Fibroblast of skin of left quadriceps (primary cell): ENCODE measurements at places on chromosomes 2 and 18.

DNA sequence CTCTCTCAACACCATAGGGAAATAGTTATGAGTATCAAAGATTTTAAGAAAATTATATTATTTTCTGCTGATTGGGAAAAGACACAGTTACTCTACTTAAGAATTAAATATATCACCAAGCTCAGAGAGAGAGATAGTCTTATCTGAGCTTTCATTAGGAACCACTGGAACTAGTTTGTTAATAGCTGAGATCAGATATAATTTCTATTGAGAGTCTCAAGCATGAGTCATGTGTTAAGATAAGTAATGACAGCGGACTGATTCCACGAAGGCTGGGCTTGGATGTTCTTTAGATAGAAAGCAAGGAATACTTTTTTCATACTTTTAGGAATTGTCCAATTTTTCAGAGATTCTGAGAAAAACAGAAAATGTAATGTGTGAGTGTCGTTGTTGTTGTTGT is 44.4 kb upstream of the RBM44 start:
- no peak for DNase-seq

DNA sequence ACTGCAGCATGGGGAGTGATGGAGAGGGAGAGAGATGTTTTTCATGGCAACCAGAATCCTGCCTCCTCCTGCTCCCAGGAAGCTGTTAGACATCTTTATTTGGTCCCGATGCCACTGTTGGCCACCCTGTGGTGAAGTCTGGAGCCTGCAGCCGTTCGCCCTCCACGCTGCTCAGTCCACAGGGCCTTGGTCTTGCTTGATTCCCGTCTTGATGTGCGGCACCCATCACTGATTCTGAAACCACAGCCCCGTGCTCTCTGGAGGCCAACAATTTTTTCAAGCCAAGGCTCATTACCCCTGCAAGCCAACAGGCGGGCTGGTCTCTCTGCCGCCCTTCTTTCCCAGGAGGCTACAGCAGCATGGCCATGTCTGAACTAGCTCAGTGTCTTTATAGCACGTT is 24.5 kb downstream of the SIGLEC15 start:
- DNase-seq: no peak

- no peak for DNase-seq
Observed at GRCh38 chr18:62399276-62399675, 74.2 kb downstream of the TNFRSF11A start.

DNA sequence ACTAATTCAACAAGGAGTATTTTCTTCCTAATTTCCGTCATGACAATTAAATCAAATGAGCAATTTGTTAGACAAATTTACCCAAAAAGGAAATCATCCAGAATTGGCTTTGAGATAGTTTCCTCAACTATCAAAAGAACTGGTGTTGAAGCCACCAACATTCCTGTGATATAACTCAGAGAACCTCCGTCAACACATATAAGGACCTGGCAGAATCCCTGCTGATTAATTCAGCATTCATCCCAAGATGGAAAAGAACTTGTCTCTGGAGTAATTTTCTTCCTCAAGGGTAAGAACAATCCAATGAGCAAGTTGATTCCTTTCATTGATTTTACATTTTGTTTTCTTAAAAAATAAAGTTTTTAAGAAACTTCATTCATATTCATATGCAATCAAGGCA is 62.0 kb downstream of the MBD2 start:
- peak; percentile 78 for DNase-seq

DNA sequence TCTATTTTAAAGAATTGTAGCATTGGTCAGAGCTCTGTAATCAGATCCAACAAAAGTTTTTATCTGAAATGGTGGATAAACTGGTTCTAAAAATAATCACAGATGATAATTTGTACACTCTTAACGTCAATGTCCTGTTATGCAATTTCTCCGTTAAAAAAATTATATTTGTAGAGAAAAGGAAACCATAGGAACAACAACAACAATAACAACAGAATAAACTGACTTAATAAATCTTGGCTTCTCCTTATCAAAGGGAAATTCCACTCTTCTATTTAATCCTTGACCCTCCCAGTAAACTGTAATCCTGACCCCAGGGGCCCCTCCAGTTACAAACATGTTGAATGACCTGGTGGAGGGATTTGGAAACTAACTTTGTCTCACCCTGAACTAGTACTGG is 78.6 kb upstream of the ZFP36L2 start:
- DNase-seq: no peak

- DNase-seq: no peak
Observed at GRCh38 chr2:228709788-228710371, 528.4 kb upstream of the SPHKAP start.

DNA sequence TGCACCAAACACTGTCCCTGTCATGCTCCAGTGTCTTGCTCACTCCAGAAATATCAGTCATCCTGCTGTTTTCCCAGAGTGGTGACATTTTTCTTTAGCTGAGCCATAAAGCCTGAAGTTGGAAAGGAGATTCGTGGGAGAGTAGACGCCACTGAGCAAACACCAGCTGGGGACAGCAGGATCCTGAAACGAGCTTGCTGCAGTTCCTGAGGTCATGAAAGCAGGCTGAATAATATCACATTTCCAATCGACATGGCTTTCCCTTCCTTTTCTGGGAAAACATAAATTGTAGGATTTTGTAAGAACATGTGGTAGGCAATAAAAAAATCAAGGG is 276.4 kb downstream of the CDCA7 start:
- no peak for DNase-seq

GRCh38 chr2:128727404-128727803 is 408.7 kb upstream of the HS6ST1 start:
- no peak for DNase-seq

DNA sequence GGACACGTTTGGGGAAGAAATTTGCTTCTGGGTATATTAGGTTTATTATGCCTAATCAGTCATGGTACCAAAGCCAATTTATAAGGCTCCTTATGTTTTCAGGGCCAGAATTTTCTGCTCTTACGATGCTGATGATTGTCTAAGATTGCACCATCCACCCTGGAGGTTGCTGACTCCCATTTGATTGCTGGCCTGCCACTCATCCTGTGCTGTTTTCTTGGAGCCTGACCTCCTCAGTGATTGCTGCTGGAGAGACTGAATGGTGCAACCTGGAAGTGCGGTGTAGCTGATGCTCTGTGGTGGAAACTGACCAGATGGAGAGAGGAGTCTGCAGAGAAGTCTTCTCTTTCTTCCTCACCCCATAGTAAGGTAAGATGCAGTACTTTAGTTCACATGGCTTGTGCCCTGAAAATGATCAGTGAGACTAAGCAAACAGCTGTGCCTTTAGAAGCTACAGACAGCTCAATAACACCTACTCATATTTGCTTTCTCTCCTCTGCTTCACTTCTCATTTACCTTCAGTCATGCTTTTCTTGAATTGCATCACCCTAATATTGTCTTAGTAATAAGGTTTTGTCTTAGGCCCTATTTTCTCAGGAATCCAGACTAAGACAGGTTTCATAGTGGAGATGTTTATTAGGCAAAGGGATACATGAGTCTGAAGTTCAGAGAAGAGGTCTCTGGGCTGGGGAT is 17.4 kb downstream of the ZNF24 start:
- DNase-seq: no peak

DNA sequence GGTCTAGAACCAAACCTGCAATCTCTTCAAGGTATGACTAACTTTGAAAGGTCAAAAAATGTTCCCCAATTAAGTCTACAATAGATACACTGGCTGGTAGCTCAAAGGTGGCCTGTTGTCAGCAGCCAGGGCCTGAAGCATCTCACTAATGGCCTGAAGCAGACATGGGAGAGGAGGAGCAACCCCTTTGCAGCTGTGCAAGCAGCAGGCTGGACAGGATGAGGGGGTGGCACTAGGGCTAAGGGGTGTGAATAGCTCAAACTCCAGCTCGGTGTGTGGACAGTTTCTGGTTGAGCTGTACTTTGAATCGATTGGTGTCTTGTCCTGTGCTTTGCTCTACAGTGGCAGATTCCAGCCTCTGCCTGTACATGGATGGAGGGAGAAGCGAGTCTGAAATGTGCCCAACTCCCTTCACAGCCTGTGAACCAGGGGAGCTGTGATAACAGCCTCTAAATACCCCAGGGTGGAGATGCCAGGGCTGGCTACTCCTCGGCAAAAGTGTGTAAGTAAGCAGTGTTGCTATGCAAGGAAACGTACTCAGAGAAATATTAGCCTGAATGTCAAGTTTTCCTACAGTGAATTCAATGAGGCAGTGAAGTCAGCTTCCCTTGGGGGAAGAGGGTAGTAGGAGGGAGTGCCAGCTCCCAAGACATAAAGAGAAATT is 34.7 kb upstream of the DTNB start:
- DNase-seq: no peak

- DNase-seq: no peak
Observed at GRCh38 chr18:69840001-69840400, 107.7 kb downstream of the CD226 start.

- no peak for DNase-seq
Observed at GRCh38 chr2:10257500-10258147, 45.1 kb upstream of the HPCAL1 start.

GRCh38 chr18:49499046-49499637 is 12.1 kb upstream of the C18orf32 start:
- DNase-seq: no peak

DNA sequence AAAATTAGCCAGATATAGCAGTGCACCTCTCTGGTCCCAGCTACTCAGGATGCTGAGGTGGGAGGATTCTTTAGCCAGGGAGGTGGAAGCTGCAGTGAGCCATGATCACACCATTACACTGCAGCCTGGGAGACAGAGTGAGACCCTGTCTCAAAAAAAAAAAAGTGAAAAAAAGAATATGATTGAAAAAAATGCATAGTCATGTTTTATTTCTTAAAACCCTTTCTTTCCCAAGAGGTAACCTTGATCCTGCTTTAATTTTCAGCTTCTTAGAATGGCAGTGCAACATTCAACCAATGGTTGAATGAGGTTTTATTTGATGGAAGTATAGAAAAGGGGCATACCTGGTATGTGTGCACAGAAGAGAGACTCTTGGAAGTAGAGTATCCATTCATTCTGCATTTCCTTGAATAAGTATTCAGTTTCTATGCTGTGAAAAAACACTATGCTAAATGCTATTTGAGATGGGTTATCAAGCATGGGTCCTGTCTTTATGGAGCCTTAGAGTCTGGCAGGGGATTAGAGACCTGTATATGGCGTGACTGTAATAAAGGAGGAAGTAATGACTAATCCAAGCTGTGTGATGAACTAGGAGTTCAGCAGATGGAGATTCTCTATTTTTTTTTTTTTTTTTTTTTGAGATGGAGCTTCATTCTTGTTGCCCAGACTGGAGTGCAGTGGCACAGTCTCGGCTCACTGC is 146.3 kb downstream of the WDSUB1 start:
- DNase-seq: peak; percentile 69

GRCh38 chr2:223000872-223001796 is 50.9 kb upstream of the KCNE4 start:
- DNase-seq: no peak

DNA sequence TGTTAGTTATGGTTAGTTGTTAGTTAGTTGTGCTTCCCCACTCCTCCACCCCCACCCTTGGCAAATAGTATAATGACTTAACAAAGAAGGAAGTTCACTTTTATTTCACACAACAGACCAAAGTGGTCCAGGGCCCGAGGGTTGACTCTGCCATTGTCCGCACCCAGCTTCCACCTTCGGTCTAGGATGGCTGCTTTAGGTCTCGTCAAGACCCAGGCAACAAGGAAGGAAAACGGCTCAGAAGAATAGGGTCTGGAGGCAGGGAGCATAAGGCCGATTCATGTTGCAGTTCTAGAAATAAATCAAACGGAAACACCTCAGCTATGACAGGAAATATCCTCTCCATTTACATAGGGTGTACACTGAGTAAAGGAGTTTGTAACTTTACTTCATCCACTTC is 206.0 kb upstream of the CXCR4 start:
- no peak for DNase-seq

- no peak for DNase-seq
Observed at GRCh38 chr2:177942731-177943130, 129.8 kb downstream of the PDE11A start.

- DNase-seq: no peak
Observed at GRCh38 chr18:12928206-12928605, 19.6 kb upstream of the SEH1L start.

DNA sequence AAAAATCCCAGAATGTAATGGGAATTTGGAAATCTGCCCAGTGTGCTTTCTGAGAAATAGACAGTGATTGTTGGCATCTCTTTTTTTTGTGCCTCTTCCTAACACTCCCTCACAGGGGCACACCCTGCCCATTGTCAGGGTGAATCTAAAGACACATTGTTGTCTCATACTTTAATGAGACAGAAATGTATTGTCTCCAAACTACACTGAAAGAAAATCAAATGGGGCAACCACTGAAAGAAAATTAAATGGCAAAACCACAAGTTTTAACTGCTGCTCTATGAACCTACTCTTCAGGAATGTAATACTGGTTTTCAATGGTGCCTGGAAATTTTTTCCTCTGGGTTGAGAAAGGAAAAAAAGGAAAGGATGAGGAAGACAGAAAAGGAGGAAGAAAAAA is 43.2 kb upstream of the GLS start:
- no peak for DNase-seq

- DNase-seq: no peak
Observed at GRCh38 chr2:25165992-25166875, 2.1 kb downstream of the POMC start.

DNA sequence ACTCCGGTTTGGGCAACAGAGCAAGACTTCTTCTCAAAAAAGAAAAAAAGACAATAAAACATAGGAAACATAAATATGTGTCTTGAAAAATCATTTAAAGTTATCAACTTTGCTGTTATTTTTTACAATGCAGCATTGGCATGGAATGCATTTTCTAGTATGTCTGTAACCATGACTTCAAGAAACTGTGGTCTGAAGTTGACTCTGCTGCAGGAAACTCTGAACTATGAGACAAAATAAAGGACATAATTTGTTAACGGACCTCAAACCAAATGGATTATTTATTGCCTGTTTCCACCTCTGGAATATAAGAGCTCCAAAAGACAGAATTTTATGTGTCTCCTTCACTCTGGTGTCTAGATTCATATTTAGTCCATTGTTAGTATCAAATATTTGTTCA is 79.1 kb downstream of the TRIB2 start:
- DNase-seq: no peak

- DNase-seq: no peak
Observed at GRCh38 chr2:105390454-105390853, 8.4 kb downstream of the FHL2 start.

- DNase-seq: no peak
Observed at GRCh38 chr2:8086357-8086756, 595.5 kb upstream of the ID2 start.

GRCh38 chr2:37993143-37993542 is 68.1 kb downstream of the RMDN2 start:
- peak; percentile 29 for DNase-seq

DNA sequence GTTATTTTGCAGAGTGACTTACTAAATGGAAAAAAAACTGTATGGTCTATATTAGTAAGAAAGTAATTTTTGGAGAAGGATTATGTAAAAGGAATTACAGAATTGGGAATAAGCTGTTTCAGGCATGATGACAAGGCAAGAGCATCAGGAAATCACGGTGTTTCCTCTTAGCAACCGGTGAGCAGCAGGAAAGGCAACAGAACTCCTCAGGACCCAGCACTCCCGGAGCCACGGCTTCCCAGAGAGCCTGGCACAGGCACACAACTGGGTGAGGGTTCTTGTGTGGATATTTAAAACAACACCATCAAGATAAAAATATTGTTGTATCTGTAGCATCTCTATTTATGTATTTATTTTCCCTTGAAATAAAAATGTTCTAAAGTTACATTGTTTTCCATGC is 34.4 kb downstream of the CYP27C1 start:
- no peak for DNase-seq

- no peak for DNase-seq
Observed at GRCh38 chr18:49754866-49755265, 58.5 kb downstream of the ACAA2 start.
